PC-3 (cell line): ENCODE measurements at places on chromosomes 7 and 10. TPM values are rescaled to one million over a fixed set of nuclear protein-coding genes. Genes with fewer than 3 reads are reported as not detected.

DNA sequence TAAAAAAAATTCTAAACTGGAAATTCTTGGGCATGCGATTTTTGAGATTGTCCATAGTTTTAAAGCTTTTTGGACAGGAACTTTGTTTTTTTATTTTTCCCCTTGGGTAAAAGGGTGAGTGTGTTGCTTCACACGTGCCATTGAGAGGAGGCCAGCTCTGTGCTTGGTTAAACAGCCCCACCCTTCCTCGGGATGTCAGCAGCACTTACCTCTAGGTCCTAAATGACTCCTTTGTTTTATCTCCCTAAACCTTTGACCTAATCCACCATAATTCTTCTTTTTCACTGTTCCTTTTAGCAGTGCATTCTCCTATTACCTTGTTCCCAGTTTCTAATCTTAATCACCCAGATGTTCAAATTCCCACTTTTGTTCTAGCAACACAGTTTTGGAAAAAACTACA, 83.5 kb downstream of the SEMA3D start:
- peak; percentile 31 for DNase-seq
- H3K27ac ChIP-seq = peak overlapping the region; percentile 81
- peaks cover 40% of the 10 kb centered on the region for H3K4me1 ChIP-seq
- H3K36me3 ChIP-seq = no peaks in the 10 kb centered on the region
- H3K27me3 ChIP-seq = no peaks in the 10 kb centered on the region

The CUBN gene
- 0.80 TPM in 1 of 2 replicates, not detected in the other for total RNA-seq

DNA sequence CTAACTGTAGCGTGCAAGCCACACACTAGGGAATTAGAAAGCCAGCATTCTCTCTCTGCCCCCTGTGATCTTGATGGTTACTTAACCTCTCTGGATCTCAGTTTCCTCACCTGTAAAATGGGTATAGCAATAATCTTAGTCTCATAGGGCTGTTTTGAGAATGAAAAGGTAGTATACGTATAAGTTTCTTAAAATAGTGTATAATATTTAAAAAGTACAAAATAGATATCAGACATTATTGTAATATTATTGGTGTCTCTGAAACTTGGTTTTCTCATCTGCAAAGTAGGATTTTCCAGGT, 80.4 kb downstream of the CHN2 start:
- no peak overlapping the region for H3K4me3 ChIP-seq
- peaks cover 11% of the 10 kb centered on the region for H3K4me1 ChIP-seq
- no peak for DNase-seq
- H3K27me3 ChIP-seq = no peaks in the 10 kb centered on the region
- H3K27ac ChIP-seq = no peak overlapping the region

GRCh38 chr7:103660455-103661371, 214.7 kb upstream of the SLC26A5 start:
- H3K27ac ChIP-seq = peak overlapping the region; percentile 56
- peak; percentile 83 for DNase-seq
- H3K4me1 ChIP-seq = peaks cover 15% of the 10 kb centered on the region
- H3K36me3 ChIP-seq = no peaks in the 10 kb centered on the region

The SLC26A3 gene
- not detected in 2 replicates for total RNA-seq

DNA sequence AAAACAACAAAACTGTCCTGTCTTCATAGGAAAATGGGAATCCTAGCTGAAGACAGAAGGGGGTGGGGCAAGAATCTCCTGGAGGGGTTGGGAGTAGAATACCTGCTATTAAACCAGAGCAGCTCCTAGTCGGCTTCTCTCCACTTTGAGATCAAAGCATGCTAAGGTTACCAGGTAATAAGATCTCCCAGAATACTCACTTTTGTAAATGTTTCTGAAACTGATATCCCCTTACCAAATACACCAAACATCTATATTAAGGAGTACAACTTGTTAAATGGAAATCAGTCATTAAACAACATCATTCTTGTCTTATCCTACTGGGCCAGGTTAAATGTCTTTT, 29.5 kb upstream of the DAGLB start:
- peaks cover 20% of the 10 kb centered on the region for H3K4me1 ChIP-seq
- H3K4me3 ChIP-seq = no peak overlapping the region
- H3K27ac ChIP-seq = no peak overlapping the region
- no peak for DNase-seq
- no peaks in the 10 kb centered on the region for H3K27me3 ChIP-seq

DNA sequence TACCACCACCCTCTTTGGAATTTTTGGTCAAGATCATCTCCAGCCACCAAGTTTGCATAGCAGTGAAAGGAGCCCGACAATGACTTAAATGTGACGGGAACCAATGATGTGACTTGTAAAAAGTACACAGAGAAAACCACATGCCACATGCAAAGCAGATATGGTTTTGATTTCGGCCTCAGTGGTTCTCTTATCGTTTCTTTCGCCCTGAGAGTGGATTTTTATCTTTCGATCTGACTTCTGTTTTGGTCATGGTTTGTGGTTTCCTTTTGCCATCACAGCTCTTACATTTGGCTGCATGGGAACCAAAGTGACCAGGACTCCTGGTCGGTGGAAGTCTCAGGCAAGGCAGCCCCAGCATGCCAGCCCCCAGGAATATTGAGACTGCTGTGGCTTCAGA, 31.5 kb downstream of the TCF7L2 start:
- H3K4me3 ChIP-seq = no peak overlapping the region
- H3K4me1 ChIP-seq = no peaks in the 10 kb centered on the region
- DNase-seq = no peak
- H3K27me3 ChIP-seq = no peaks in the 10 kb centered on the region
- peaks cover 10% of the 10 kb centered on the region; the same call in 1 of the 2 replicates for H3K36me3 ChIP-seq

The MCM10 gene
- total RNA-seq = 14.3 and 16.1 TPM in 2 replicates
